ENCODE measurements at places on chromosomes 7 and 10.

DNA sequence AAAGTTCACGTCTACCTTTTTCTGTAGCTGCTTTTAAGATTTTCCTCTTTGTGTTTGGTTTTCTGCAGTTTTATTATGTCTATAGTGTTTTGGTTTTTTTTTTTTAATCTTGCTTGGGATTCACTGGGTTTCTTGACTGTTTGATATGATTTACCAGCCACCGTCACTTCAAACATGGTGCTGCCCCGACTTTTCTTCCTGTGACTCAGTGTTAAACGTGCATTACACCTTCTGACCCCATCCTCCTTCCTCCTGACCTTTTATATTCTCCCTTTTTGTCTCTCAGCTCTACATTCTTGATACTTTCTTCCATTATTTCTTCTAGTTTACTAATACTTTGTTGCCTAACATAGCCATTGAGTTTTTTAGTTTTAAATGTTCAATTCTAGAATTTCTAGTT is 61.5 kb downstream of the GNA12 start:
- no peak for DNase-seq

- DNase-seq = no peak
Measured at GRCh38 chr7:74214816-74215630, 5.2 kb downstream of the LAT2 start.

- DNase-seq = peak; percentile 30
Measured at GRCh38 chr7:17041324-17041723, 159.5 kb upstream of the AGR3 start.

DNA sequence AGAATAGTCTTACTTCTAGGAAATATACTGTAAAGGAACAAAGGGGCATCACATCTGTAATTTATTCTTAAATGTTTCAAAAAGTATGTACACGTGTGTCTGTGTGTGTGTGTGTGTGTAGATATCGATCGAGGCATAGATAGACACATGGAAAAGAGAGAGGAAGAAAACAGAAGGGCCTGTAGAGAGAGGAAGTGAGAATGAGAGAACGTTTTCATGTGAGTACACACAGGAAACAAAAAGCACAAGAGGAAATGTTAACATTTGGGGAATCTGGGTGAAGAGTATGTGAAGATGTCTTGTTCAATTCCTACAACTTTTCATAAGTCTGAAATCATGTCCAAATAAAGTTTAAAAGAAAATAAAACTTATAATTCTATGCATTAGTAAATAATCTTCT is 286.5 kb upstream of the SORCS1 start:
- no peak for DNase-seq

GRCh38 chr10:19775296-19775695 is 40.9 kb upstream of the PLXDC2 start:
- DNase-seq = no peak

- DNase-seq = no peak
Measured at GRCh38 chr10:49615213-49615612, 1.4 kb downstream of the CHAT start.

- DNase-seq = no peak
Measured at GRCh38 chr7:105098863-105099515, 85.0 kb downstream of the KMT2E start.

- no peak for DNase-seq
Measured at GRCh38 chr7:25893436-25893835, 258.6 kb upstream of the NFE2L3 start.

DNA sequence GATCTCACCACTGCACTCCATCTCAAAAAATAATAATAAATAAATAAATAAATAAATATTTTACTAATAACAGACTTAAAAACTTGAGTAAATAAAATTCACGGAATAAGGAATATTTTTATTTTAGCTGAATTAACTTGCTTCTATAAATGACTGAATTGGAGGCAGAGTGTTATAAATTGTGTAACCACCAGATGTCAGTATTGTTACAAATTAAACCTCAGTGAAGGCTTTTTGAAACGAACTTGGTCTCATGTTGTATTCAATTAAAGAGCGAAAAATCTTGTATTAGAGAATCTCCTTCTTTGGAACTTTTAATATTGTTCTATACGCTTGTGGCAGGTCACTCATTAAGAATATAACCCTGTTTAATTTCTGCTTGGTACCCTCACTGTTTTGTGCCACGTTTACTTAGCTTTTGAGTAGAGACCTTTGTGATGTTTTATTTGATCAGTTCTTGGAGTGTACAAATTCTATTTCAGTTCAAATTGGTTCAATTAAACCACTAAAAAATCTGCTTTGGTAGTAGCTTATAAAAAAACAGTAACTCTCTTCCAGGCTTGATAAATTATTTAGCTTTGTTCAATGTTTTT is 45.6 kb upstream of the SCIN start:
- peak; percentile 21 for DNase-seq

GRCh38 chr10:126314863-126315493 is 73.3 kb downstream of the ADAM12 start:
- no peak for DNase-seq

GRCh38 chr10:122113945-122114747 is 125.2 kb downstream of the TACC2 start:
- no peak for DNase-seq

- DNase-seq = no peak
Measured at GRCh38 chr7:75808106-75808505, 5.5 kb downstream of the CCL24 start.

DNA sequence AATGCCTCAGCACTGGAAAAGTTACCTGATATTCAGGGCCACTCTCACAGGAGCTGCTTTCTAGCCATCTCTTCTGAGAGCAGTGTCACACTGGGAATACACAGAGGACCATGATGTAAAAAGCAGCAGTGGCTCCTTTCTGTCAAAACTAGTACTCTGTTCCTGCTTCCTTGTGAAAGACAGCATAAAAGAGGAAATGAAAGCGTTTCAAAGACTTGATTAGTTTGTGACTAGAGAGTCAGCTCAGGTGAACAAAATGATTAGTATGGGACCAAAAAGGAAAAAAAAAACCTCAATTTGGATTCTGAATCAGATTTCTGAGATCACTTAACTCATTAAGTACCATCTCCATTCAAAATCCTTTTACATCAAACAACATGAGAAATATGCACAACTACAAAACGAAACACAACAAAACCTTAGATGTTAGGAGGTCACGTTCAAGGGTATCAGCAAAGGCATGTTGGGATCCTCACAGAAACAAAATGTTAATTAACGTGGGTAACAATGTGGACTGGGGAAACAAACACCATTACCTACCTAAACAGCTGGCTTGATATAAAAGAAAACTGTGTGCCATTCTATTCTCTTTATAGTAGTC is 103.7 kb downstream of the MACC1 start:
- no peak for DNase-seq

GRCh38 chr7:127080576-127080975 is 172.2 kb downstream of the GRM8 start:
- DNase-seq = no peak

GRCh38 chr10:111773950-111774349 is 409.6 kb downstream of the GPAM start:
- no peak for DNase-seq

DNA sequence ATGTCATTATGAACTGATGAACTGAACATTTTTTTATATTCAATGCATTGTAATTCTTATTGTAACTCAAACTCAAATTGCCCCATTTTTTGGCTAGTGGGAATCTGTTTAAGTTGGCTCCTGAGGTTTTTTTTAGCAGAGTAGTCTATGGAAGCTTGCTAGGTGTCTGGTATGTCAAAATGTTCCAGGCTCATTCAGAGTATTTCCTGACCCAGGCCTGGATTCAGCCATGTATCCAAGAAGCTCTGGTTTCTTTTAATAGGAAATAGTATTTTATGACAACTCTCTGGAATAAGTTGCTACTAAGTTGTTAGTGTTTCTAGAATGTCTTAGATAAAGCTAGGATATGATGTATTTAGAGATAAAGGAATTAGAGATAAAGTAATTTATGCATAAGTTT is 288.0 kb downstream of the ARL4A start:
- DNase-seq = no peak

DNA sequence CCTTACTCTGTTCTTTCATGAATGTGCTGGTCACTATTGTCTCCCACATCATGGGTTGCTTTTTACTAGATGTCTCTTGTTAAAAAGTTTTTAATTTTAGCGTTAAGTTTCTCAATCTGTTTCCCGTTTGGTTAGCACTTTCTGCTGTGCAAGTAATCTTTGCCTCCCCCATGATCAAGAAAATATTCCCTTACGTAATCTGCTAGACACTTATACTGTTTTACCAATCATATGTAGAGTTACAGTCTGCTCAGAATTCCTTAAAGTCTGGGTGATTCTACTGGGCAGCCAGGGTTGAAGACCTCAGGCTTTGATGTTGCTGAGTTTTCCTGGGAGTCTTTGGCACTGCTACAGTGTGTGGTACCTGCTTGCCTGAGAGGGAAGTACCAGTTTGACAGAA is 38.2 kb upstream of the RPA3 start:
- DNase-seq = no peak

DNA sequence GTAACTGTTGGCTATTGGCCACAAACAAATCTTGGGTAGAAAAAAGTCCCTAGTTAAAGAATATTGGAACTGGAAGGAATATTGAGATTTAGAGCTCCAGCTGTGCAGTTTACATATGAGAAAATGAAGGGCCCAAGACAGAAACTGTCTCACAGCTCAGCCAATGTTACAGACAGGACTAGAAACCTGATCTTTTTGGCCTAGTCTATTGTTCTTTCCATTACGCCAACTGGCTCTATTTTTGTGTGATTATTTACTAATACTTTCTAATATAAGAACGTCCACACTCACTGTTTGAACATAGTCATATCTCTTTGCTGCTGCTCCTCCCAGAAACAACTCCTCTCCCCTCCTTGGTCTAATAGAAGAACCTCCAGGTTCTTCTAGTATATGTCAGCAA is 1.2 kb downstream of the WEE2 start:
- no peak for DNase-seq

GRCh38 chr7:69504733-69505420 is 93.4 kb upstream of the AUTS2 start:
- DNase-seq = no peak

DNA sequence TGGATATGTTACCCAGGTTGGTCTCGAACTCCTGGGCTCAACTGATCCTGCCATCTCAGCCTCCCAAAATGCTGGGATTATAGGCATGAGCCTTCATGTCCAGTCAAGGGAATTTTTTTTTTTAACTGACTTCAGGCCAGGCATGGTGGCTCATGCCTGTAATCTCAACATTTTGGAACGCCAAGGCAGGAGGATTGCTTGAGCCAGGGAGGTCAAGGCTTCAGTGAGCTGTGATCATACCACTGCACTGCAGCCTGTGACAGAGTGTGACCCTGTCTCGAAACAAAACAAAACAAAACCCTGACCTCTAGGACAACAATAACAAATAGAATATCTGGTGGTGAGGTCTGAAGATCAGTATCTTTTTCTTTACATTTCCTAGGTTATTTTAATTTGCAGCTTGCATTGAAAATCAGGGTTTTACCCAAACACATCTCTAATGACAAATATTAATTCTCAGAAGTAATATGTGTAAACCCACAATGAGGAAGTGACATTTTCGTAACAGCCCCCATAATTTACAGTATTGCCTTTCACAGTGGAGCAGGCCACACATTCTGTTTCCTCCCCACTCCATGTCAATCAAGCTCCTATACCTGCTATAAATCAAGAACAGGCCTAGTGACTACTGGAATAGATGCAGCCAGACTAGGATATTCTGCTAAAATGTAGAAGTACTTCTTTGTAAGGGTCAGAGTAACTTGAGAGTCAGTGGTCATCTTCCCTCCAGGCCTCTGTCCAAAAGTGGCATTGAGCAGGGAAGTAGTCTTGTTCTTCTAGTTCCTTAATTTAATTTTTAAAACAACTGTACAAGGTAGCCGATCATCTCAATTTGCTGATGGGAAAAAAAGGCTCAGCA is 43.3 kb upstream of the ECHDC3 start:
- DNase-seq = no peak

- DNase-seq = no peak
Measured at GRCh38 chr10:13632440-13632839, 45.7 kb downstream of the PRPF18 start.

DNA sequence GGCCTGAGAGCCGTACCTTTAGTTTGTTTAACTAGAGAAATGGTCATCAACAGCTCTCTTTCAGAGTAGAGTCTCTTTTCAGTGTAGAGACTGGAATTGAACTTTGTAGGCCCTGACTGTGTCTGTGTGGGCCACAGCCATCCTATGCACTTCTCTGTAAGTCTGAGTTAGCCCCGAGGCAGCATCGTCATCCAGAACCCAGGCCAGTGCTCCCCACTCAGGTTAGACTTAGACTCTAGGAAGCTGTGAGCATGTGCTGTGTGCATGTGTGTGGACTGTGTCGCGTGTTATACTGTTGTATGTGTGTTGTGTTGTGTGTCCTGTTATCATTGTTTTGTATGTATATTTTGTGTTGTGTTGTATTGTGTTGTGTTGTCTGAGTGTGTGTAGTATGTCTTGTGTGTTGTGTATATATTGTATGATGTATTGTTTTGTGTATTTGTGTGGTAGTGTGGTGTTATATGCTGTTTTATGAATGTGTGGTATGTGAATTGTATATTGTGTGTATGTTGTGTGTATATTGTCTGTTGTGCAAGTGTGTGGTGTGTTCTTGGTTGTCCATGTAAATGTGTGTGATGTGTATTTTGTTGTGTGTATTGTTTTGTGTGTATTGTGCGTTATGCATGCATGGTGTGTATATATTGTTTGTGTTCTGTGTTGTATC is 18.1 kb upstream of the NCAPG2 start:
- DNase-seq = no peak

- no peak for DNase-seq
Measured at GRCh38 chr10:49600046-49600445, 10.1 kb upstream of the SLC18A3 start.

- no peak for DNase-seq
Measured at GRCh38 chr7:40211276-40212003, 76.6 kb downstream of the SUGCT start.

- DNase-seq = no peak
Measured at GRCh38 chr10:36051500-36051991, 409.4 kb upstream of the FZD8 start.

GRCh38 chr7:5367661-5368060 is 56.0 kb downstream of the TNRC18 start:
- DNase-seq = no peak

DNA sequence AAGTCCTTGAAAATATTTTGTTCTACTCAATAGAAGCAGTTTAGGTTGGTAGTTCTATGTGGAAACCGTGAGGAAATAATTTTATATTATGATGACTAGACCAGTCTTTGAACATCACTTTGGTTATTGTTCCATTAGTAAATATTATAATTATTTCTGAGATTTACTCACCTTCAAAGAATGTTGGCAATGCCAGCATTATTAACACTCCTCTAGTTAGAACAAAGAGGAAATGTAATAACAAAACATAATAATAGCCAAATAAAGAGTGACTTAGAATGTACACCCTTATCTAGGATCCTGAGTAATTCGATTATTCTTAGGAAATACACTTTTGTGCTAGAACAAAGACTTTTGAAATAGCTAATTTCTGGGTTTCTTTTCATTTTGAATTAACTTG is 121.1 kb downstream of the CFTR start:
- no peak for DNase-seq

DNA sequence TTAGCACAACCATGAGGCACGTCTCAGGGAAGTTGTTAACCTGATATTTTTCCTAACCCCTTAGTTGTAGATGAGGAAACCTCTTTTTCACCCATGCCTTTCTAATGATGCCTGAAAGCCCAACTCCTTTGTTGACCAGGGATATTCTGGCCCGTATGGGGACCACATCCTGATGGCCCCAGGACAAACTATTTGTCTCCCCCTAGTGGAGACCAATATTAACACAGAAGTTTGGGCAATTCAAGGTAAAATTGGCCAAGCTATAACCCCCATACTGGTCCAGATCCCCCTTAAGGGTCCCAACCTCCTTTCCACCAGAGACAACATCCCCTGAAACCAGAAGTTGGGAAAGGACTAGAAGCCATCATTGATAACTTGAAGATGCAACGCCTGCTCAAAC is 893.3 kb downstream of the SORCS1 start:
- DNase-seq = no peak
